Stimulated activated CD8-positive, alpha-beta memory T cell treated with anti-CD3 and anti-CD28 coated beads, Interleukin-4, amount 100 ng/mL, for 1 hour (primary cell): ENCODE measurements at places on chromosomes 16 and 17.
A peak's percentile ranks its signal among the peaks of the same experiment; 100 is the strongest.

GRCh38 chr17:14622615-14623101 is 321.8 kb downstream of the HS3ST3B1 start:
- no peak for DNase-seq

GRCh38 chr16:12435730-12436129 is 368.0 kb downstream of the CPPED1 start:
- no peak for DNase-seq

GRCh38 chr16:60405286-60405685 is 1631.0 kb downstream of the CDH8 start:
- no peak for DNase-seq

DNA sequence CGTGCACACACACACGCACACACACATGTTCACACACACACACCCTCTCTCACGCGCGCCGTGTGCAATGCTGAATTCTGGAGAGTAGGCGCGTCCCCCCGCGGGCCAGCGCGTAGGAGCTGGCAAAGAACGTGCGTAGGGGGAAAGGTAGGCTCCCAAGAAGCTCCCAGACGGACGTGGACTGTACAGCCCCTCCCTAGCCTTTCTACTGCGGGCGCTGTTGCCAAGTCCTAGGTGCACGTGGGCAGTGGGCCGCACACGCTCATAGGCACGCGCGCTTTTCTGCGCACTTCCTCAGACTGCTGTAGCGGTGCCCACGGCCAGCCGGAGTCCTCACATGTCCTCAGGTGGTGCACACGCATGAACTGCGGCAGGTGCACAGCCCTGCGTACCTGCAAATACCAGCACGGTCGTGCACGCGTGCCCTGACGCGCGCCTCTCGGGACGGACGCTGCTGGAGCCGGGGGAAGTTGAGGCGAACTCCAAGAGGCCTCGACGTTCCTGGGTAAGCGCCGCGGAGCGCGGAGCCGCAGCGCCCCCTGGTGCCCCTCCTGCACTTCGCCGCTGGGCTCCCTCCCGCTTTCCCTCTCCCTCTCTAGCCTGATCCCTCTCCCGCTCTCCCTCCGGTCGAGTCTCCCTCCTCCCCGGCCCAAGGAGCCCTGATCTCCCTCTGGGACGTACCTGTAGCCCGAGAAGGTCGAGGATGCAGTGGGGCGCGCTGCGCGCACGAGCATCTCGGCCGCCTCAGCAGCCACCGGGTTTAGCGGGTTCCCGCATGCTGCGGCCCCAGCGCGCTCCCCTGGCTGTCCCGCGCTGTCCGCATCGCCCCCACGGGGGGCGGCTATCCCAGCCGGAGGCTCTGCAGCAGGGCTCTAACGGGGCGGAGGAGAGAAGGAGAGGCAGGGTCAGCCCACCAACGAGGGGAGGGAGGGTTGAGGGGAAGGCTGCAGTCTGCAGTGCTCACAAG is 749 bp downstream of the GRIN2A start:
- no peak for DNase-seq

GRCh38 chr17:81453712-81454111 is 58.5 kb downstream of the BAHCC1 start:
- DNase-seq, result no peak

DNA sequence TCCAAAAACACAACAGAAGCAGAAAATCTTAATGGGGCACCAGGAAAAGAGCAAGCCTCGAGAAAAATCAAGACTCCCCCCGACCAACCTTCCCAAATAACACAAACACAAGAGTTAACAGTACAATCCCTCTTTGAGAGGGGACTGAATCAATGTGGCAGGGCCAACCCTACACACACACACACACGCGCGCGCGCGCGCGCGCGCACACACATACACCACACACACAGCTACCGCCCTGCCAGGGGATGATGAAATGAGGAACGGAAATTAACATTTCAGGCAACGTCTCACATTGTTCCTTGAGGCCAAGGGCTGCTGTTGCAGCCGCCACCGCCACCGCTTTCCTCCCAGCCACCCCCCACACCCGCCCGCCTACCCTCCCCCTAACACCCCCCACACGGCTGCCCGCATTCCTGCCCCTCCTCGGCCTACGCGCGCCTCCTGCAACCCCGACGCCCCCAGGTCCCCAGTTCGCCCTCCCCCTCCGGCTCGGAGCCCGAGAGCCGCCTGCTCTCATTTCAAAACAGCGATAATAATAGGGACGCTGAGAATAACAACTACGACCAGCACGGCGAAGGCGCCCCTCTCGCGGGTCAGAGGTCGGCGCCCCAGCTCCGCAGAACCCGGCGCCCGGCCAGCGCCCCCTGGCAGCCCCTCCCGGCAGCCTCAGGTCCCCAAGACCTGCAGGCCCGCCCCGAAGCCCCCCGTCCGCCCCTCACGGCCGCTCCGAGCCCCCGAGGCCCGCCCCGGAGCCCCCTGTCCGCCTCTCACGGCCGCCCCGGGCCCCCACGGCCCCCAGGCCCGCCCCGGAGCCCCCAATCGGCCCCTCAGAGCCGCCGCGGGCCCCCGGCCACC is 1.1 kb downstream of the ANKRD11 start:
- peak; percentile 67 for DNase-seq

DNA sequence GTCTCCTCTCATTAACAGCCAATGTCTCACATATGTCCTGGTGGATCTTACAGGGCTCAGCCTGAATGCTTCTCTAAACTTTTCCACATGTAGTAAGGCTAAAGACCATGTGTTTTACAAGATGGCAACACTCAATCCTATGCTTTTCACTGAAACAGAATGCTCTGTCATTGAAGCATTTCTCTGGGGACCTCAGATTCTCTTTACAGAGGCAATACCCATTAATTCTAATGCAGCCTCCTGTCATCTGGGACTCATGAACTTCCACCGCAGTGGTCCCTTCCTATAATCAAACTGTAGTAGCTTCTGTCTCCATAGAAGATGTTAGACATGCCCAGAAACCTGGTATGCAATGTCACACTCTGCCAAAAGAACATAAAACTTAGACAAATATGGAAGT is 926.6 kb upstream of the RBFOX1 start:
- DNase-seq, result no peak

DNA sequence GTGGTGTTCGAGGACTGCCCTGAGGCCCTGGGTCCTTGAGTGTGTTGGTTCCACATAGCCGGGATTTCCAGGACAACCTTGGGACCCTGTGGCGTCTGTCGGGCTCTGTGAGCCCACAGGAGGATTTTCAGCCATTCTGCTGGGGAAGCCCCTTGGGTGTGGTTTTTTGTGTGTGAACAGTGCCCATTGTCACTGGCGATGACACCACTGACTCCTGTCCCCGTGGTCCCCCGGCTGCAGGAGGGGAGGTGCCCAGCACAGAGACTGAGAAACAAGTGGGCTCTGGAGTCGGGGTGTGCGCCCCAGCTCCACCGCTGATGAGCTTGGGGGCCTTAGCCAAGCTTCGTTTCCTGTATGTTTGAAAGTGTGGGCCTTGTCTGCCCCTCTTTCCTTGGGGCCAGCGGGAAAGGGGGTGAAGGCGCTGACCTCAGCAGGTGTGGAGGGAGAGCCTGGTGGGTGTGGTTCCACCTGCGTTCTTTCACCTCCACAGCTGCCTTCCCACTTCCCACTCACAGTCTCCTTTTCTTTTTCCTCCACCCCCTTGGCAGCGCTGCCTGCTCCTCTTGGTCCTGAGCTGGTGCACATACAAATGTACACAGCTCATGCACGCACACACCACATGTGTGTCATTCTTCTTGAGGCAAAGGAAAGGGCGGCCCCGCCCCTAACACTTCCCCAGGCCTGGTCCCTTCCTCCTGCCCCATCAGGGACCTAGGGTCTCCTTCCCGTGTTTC is 16.1 kb downstream of the MGRN1 start:
- no peak for DNase-seq

GRCh38 chr17:6688944-6689343 is 24.2 kb downstream of the SLC13A5 start:
- no peak for DNase-seq

DNA sequence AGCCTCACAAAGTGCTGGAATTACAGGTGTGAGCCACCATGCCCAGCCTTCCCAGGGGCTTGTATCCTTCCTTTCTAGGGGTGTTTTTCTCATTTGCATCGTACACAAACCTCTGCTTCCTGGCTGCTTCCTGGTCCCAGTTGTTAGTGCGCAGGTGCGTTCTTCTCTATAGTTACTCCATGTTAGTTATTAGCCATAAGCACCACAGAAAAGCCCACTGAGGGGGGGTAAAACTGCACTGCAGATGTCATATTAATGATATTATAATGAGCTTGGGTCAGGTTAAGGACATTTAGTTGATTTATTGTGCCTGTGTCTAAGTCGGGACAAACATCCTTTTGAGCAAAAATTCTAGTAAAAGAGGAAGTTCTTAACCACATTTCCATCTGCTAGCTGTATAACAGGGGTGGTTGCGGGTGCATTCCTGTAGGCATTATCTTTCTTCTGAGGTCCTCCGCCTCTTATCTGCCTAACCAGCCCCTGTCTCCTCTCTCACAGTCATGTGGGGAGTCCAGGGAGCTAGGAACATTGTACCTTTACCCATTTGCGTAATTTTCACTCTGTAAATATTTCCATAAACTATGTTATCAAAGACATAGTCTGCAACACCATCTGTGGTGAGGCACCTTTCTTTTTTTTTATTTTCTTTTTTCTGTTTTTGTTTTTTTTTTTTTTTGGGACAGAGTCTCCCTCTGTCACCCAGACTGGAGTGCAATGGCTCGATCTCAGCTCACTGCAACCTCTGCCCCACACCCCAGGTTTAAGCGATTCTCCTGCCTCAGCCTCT is 23.6 kb upstream of the ATF7IP2 start:
- no peak for DNase-seq

- no peak for DNase-seq
Measured at GRCh38 chr17:9162275-9162985, 141.1 kb downstream of the NTN1 start.

DNA sequence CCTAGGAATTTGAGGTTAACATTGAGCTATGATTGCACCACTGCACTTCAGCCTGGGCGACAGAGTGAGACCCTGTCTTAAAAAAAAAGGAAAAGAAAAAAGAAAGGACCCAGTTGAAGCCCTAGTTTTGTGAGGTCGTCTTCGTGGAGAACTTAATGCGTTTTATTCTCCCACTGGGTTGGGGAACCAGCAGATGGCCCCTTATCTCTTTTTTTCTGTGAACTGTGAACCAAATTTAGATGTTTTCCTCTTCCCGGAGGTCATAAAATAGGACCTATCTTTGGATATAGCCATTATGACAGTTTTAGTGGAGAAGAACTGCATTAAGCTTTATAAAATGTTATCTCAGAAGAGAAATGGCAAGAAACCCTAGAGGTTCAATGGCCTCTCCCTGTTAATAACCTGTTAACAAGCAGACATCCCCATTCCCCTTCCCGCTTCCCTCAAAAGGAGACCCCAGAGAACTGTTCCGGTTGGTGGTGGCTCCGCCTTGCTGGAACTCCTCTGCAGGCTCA is 23.5 kb downstream of the KIAA0513 start:
- DNase-seq, result no peak

DNA sequence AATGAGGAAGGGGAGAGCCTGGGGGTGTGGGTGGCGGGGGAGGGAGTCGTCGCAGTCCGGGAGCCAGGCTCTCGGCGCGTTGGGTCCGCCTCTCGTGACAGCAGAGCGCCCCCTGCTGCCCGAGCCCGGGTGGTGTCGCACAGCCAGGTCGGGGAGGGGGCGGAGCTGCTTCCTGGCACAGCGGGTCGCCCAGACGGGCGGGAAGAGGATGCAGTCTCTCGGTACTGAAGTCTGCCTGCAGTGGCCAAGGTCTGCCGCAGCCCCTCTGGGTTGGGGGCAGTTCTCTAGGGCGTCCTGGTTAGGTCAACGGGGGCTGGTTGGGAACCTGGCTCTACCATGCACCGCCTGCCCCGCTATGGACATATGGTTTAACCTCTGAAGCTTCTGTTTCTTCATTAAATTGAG is 38.2 kb upstream of the CCDC182 start:
- DNase-seq, result peak; percentile 38

DNA sequence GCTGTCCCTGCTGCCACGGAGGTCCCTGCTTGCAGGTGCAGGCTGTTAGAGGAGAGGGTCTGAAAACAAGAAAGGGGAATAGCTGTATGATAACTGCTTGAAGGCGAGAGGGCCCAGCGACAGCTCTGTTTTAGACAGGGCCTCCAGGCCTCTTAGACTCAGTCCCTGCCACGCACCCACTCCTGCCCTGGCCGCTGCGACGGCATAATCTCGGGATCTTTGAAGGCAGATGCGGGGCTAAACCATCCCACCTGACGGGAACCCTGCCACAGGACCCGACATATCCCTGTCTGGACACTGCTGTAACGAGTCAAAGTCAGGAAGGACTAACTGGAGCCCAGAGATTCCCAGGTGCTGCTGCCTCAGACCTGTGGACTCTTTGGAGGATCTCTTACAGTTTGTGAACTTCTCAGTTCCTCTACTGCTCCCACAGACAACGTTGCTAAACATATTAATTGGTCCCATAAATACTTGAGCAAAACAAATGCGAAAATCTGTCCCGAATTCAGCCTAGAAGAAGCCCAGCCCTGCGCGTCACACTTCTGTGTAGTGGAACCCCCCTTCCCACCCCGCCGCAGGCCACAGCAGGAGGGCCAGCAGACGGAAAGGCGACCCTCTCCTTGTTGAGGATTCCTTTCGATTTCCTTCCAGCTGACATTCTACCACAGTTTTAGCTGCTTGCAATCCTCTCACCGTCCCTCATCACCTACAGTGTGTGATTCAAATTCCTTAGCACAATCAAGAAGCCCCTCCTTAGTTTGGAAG is 998 bp upstream of the TMEM11 start:
- no peak for DNase-seq

DNA sequence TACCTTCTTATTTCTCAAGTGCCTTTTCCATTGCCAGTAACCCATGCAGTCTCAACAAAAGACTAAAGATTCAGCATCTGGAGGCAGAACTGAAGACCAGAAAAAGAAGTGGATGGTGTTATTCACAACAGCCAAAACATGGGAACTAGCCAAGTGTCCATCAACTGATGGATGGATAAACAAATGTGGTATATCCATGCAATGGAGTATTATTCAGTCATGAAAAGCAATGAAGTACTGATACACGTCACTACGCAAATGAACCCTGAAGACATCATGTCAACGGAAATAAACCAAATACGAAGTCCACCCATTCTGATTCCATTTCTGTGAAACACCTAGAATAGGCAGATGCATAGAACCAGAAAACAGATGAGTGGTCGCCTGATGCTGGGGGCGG is 25.6 kb downstream of the GAS7 start:
- no peak for DNase-seq

- DNase-seq, result no peak
Measured at GRCh38 chr17:63549289-63549945, 860 bp upstream of the DCAF7 start.

DNA sequence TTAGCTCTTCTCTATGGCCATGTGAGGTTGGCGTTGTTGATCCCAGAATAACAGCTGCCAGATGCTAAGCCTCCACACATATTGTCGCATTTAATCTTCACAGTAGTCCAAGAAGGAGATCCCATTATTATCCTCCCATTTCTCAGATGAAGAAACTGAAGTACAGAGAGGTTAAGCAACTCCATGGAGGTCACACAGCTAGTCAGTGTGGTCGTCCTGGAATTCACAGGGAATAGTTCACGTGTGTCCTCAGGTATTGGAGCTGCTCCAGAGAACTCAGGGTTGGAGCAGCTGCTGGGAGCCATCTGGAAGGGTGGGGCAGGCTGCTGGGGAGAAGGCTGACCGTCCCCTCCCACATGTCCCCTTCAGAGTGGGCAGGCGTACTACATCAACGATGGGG is 19.5 kb downstream of the SDR42E2 start:
- DNase-seq, result no peak
